Hematopoietic multipotent progenitor cell treated with erythropoietin and hydrocortisone succinate and interleukin-3 and kit ligand, for 15 days (in vitro differentiated cells): ENCODE measurements at places on chromosomes 5 and 9.
A peak's percentile ranks its signal among the peaks of the same experiment; 100 is the strongest.

DNA sequence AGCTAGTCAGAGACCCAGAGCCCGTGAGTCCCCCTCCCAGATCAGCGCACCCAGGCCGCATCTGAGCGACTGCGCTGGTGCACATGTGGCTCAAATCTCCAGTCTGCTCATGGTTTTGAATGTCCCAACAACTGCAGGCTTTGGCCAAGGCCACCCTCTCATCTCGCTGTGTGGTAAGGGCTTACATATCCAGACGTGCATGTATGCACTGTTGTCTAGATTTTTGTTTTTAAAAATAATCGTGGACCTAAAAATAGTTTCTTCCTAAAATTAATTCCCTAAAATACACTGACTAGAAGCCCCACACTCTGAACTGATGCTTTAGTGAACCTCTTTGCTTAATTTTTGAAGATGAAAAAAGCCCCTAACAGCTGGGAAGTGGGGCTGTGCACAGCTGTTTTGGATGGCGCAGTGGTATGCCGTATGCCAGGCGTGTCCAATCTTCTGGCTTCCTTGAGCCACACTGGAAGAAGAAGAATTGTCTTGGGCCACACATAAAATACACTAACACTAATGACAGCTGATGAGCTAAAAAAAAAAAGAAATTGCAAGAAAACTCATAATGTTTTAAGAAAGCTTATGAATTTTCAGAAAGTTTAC, 143.0 kb upstream of the LHFPL2 start:
- DNase-seq = no peak

GRCh38 chr5:147659166-147659929, 123.2 kb downstream of the JAKMIP2 start:
- no peak for DNase-seq

DNA sequence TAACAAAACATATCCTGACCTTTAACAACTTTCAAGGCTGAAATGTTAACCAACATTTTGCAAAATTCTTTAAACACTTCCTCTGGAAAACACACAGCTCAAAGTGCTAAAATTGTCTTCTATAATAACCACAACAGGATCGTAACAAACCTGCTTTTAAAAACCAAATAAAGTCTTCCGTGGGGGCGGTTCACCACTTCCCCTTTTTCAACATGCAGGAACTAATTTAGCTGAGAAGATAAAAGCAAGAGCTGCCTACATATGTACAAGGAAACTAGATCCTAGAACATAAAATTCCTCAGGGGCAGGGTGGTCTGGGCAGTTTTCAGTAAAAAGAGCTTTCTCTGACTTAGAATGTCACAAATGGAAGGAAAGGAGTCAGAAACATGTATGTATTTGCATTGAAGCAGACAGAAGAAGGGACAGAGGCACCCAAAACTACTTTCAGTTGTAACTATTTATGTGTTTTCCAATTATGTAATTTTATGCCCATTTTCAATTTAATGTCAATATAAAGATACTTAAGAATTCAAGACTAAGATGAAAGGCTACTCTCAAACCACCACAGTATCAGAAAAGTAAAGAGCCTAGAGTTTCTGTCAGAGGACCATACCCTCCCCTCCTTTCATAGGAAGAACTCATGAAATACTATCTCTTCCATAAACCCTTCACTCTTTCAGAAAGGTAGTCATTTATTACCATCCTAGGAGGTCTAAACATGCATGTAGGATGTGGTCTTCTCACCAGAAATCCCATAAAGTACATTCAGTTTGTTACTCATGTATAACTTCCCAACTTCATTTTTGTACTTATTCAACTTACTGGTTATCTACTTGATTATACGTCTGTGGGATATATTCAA, 185.9 kb upstream of the RASA1 start:
- no peak for DNase-seq

- DNase-seq = no peak
Measured at GRCh38 chr9:8262625-8263622, 463.3 kb upstream of the DMAC1 start.

DNA sequence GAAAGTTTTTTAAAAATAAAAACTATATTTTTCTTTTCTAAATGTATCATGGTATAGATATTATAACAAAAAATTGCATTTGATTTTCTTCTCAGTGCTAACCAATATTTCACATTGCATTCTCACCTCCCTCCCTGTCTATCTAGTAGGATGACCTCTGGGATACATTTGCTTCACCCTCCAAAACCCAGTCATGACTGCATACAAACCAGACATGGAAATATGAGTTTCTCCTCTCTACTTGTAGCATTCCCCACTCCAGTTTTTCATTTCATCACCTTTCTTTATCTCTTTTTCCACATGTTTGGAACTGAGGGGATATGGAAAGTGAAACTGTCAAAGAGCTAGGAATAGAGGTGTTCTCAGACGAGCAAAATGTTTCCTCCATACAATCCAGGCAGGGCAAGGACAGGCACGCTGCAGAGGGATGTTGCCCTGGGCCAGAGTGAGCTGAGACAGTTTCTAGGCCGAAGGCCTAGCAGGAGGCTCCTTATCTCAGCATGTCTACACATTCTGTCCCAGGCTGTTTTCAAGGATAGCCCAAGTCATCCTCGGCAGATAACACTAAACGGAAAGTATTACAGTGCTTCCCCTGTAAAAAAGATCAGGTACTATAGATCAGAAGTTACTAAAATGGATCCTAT, 46.7 kb downstream of the MEF2C start:
- peak; percentile 41 for DNase-seq

DNA sequence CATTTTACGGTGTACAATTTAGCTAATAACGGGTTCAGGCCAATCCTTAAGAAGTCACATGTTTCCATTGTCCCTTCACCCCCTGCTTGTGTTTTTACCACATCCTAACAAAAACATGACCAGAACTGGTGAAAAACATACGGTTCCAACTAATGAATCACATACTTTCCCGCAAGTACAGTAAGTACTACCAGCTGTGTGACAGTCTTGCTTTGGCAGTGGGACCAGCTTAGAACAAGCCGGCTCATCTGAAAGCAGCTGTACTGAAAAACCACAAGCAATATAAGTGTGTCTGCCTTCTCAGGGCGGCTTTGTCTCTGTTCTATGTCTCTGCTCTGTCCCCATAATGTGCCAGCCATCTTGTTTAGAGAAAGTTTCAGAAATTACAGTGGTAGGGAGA, 242.5 kb downstream of the BNC2 start:
- DNase-seq = no peak

DNA sequence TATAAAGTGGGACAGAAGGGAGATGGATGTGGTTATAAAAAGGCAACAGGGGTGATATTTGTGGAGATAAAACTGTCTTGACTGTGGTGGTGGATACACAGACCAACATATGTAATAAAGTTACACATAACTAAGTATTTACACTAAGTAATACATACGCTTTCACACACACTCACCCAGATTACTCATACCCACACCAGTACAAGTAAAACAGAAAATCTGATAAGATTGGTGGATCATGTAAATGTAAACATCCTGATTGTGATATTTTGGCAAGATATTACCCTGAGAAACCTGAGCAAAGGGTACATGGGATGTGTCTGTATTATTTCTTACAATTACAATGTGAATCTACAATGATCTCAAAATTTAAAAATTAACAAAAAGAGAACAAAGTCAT, 53.3 kb upstream of the SLIT3 start:
- DNase-seq = no peak

GRCh38 chr5:156186760-156187159, 140.2 kb upstream of the SGCD start:
- no peak for DNase-seq

GRCh38 chr9:113651896-113652295, 188.4 kb downstream of the RGS3 start:
- DNase-seq = no peak

- DNase-seq = no peak
Measured at GRCh38 chr9:34431667-34432066, 26.7 kb downstream of the FAM219A start.

- no peak for DNase-seq
Measured at GRCh38 chr5:103918668-103919367, 356.2 kb upstream of the NUDT12 start.

DNA sequence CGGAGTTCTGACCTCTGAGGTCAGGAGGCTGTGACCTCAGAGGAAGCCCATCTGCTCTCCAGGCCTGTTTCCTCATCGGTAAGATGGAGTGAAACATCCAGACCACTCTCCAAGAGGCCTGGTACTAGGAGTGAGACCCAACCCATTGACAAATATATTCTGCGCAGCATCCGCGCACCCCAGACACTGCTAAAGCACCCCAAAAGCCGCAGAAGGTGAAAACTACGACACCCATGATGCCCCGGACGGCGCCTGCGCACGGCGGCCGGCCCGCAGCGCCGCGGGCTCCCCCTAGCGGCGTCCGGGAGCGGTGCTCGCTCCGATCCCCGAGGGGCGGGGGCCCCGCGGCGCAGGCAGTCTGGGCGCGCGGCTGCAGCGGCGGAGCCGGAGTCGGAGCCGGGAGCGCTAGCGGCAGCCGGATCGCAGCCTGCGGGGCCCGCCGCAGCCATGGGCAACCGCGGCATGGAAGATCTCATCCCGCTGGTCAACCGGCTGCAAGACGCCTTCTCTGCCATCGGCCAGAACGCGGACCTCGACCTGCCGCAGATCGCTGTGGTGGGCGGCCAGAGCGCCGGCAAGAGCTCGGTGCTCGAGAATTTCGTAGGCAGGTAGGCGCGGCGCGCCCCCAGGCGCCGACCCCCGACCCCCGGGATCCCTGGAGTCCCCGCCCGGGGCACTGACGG, at the start of gene DNM1:
Gene DNM1, plus strand, starts transcription at position 356 of the 683 bp plus-strand sequence. Its CDS starts 92 bp downstream, at position 448.
- peak; percentile 80 for DNase-seq

DNA sequence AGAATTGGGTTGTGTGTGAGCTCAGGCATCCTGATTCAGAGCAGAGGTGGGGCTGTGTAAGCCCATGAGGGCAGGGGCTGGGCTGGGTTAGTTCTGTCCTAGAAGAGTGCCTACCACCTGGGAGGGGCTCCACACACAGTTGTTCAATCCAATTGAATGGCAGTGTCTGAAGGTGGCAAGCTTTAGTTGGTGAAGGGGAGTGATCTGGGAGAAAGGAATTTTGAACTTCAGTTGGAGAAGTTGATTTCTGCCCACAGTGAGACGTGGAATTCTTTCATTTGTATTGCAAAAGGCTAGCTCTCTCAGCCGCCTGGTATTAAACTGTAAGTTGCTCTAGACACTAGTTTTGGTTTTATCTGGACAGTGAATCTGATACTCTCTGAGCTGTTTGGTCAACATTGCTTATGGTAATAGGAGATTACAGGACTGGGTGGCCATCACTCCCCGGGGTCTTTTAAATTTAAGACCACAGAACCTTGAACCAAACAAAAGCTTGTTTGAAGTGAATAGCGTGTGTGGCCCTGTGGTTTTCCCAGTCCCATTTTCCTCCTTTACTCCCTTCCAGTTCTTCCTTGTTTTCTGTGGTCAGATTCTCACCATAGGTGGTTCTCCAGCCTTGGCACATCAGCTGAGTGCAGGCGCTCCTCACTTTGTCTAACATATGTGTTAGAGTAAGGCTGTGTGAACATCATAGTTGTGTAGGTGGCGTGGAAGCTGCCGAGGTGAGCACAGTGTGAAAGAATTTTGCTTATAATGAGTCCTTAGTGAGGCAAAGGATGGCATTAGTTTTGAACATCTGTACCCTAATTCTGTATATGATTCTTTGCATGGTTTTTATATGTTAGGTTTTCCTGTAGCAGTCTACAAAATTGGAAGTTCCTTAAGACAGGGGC, 78.0 kb downstream of the ARHGAP26 start:
- no peak for DNase-seq

GRCh38 chr5:83857341-83857740, 136.7 kb upstream of the HAPLN1 start:
- DNase-seq = no peak

DNA sequence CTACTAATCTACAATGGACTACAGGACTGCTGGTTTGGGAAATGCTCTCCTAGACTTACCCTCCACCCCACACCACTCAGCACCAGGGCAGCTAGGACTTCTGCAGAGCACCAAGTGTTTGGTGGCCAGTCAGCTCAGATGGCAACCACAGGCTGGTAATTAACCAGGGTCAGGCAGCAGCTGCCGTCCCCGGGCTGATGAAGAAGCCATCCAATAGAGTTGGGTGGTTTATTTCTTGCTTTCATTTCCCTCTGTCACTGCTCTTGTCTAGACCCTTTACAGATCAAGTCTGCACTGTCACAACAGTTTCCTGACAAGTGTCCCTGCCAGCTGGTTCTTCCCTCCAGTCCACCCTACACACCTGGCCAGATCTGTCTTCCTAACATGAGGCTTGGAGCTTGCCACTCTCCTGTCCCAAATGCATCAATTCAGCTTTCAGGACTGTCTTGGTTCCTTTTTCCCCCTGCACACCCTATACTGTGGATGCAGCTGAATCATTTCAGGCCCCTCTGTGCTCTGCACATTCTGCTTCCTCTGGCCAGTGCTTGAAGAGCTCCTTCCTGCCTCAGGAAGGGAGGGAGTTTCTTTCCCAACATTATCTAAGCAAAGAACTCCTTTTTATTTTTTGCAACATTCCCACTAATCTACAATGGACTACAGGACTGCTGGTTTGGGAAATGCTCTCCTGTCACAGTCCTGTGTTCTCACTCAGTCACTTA, 30.2 kb upstream of the HSPA9 start:
- no peak for DNase-seq

DNA sequence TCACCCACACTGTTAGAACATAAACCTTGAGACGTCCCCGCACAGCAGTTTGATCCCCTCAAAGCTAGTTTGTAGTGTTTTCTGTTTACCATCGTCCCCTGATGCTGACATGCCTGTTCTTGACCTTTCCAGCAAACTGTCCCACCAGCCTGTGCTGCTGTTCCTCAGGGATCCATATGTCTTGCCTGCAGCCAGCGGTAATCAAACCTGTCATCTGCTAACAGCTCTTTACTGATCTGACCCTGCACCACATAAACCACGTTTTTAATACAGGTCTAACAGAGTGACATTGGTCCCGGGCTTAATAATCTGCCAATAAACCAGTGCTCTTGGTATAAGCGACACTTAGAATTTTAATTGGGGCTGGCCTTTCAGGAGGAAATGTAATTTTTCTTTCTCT, 34.7 kb downstream of the PPIC start:
- no peak for DNase-seq

DNA sequence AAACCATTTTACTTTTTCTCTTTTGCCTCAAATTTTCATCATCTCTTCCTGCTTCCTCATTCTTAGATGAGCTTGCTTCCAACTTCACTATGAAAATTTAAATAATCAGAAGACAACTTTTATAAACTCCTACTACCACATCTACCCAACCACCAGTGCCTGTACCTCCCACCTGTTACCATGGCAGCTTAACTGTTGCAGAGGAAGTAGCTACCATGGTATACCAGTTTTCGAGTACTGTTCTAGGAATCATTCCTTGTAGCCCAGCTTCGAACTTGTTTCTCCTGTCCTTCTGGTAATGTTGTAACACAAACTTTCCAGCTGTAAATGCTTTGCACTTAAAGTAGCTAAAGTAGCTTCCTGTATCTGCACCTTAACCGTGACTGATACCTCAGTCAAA, 266.8 kb upstream of the NREP start:
- no peak for DNase-seq

GRCh38 chr9:98256756-98257155, 1.3 kb upstream of the TBC1D2 start:
- peak; percentile 11 for DNase-seq

- DNase-seq = no peak
Measured at GRCh38 chr5:14405267-14405666, 176.3 kb upstream of the OTULINL start.

GRCh38 chr5:165201369-165201768, 1696.0 kb downstream of the MAT2B start:
- no peak for DNase-seq

- no peak for DNase-seq
Measured at GRCh38 chr9:124782661-124783574, 6.0 kb downstream of the OLFML2A start.

- no peak for DNase-seq
Measured at GRCh38 chr5:140011297-140011802, 31.7 kb downstream of the NRG2 start.
